Sigmoid colon (tissue), 7 donors: ENCODE measurements at places on chromosomes 11 and 22.
A peak's percentile ranks its signal among the peaks of the same experiment; 100 is the strongest.

DNA sequence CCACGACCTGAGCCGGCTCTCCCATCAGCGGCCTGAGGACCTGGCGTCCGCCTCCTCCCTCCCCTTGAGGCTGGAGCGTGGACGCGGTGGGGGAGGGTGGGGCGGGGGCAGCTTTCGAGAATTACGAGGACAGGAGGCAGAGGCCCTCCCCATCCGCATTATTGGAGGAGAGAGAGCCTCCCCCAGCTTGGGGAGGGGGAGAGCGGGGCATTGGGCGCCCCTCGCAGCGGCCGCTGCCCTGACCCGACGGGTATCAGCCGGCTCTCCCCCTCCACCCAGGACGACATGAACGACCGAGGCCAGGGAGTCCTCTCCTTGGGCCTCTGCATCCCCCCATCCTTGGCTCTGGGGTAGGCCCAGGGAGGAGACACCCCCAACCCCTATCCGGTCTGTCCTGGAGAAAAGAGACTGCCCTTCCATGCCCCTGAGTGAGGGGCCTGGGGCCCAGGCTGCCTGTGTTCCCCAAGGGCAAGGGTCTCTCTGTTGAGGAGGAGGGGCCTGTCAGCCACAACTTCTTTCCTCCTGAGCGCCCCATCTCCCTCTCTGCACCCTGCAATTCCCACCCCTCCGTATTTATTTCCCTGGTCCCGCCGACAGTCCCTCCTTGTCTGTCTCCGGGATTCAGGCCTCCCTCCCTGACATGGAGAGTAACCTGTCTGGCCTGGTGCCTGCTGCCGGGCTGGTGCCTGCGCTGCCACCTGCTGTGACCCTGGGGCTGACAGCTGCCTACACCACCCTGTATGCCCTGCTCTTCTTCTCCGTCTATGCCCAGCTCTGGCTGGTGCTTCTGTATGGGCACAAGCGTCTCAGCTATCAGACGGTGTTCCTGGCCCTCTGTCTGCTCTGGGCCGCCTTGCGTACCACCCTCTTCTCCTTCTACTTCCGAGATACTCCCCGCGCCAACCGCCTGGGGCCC, 495 bp downstream of the GPR137 start:
- no peak for DNase-seq

DNA sequence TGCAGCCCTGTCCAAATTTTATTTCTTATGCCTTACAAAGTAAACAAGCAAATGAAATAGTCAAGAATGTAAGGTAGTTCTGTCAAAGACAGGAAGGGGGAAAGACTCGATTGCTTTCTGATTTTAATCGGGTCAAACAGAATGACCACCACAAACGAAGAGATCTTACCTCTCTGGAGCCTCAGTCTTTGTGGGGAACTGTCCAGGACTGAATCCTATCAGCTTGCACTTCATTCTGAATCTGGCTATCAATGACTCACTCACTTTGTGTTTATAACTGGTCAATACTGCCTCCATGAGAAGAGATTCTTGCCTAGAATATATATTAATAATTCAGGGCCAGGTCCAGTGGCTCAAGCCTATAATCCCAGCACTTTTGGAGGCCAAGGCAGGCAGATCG, 17.2 kb downstream of the MSANTD2 start:
- DNase-seq = no peak

GRCh38 chr11:80309301-80309700, 868.5 kb upstream of the TENM4 start:
- no peak for DNase-seq

- no peak for DNase-seq
These were observed 13.9 kb upstream of the TH start for GRCh38 chr11:2185324-2186085.

DNA sequence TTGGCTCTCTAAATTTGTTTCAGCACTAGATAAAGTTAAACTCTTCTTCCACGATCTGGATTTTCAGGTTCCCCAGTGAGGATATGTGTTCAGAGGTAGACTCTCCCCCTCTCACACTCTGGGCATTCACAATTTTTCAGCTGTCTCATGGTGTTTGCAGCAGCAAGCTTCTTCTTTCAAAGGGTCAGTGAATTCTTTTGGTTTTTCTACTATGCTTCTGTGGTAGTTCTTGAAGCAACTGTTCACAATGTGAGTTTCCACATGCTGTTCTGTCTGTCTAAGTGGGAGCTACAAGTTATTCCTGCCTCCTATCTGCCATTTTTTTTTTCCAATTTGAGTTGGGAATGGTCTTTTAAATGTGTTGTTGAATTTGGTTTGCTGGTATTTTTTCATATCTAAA, 25.4 kb downstream of the CNTF start:
- DNase-seq = no peak

DNA sequence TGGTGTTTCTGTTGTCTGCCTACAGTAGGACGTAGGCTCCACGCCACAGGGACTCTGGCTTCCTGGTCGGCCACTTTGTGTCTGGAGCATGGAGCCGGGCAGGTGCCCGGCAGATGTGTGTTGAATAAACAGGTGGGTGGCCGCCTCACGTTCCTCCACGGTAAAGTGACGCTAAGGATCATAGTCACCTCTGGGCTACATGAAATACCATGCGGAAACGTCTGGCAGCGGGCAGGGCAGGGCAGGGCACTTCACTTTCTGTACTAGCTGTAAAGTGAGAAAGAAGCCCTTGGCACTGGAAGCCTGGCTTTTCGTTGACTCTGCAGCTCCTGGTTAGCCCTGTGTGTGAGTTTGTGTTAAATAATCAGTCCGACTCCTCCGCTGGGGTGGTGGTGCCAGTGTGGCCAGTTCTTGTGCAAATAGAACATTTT, 52.4 kb downstream of the MCM5 start:
- no peak for DNase-seq

DNA sequence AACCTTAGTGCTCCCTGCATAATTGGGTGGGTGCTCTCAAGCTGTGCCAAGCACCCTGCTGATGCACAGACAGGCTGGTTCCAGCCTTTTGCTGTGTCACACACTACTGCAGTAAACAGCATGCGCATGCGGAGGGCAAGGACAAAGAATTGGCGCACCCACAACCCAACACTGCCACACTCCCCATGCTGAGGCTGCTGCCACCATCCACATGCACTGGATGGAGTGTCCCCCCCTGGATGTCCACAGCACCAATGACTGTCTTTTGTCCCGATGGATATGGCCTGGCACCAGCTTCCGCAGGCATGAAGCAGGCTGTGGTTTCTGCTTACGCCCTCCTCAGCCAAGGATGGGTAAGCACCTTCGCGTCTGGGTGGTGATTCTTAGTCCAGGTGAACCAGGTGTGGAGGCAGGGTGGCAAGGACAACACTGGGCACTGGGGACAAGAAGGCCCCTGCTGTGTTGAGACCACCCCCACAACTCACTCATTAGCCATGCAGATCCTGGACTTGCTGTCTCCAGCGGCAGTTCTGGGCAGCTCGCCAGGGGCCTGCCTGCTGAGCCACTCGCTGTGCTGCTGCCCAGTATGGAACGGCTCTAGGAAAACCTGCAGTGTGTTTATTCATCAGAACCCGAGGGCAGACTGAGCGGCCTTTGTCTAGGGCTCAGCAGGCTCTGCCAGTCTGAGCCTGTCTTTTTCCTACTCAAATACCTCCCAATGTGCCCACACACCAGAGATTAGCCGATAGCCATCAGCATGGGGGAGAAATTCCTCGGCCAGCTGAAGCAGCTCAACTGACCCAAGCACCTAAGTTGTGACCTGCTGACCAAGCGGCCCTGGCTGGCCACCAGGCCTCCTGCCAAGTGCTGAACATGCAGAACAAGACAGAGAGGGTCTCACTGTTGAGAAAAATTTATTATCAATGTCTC, 8.2 kb upstream of the NAP1L4 start:
- peak; percentile 94 for DNase-seq

DNA sequence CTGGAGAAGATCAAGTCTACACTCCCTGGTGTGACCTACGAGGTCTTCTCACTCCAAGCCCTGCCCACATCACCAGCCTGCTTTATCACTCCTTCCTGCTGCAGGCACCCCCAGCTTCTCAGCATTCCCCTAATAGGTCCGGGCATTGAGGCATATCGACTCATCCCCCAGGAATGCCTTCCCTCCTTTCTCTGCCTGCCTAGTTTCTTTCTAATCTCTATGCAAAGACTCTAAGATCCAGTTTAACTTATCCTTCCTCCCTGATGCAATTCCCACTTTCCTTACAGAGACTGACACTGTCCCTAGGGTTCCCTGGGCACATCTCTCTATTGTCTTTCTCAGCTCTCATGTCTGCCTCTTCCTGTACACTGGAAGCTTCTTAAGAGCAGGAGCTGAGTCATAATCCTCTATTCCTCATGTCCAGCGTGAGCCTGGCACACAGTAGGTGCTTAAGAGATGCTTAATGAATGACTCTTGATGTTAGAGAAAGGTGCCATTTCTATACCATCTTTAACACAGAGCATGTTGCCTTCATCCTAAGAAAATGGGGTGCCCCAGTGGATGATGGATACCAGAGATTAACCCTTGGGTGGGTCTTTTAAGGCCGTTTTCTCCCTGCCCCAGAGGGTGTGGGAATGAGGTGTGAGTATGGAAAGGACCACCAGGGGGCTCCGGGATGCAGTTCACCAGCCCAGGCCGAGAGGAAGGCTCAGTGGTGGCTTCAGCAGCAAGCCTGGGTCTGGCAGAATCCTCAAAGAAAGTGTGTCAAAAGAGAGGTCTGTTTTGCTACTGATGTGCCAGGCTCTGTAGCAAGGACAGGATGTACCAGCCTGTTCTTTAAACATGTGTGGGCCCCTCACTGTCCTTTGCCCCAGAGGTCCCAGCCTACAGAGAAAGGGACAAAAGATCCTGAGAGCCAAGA, 34.7 kb downstream of the PARVA start:
- DNase-seq = peak; percentile 95

GRCh38 chr11:65972116-65972515, 10.6 kb downstream of the SART1 start:
- DNase-seq = no peak

DNA sequence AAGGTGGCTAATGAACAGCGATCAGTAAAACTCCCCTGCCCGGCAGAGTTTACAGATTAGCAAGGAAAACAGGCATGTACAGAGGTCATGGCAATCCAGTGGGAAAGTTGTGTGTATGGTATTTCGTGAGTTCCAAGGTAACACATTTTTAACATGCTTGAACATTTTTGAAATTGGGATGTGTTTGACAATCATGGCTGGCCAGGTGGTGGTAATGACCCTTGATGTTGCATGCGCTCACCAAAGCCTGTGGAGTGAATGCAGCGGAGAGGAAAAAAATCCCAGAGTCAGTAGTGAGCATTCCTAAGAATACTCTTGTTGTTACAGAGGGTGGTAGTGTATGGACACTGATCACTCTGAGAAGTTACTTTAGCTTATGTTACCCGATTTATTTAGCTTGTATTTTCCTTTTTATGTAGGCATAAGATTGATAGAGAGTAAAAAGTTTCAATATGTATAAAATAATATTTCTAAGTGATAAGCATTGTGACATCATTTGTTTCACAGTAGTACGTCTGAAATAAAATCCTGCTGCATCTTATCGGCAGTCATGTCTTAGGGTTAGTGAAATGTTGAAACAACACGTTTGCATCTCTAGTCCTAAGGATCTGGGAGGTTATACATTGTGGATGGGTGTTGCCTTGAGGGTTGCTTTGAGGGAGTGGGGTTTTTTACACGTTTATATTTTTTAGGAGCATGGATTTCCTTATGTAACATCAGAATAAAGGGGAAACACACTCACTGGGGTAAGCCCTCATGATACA, 8.7 kb downstream of the TEAD1 start:
- no peak for DNase-seq

DNA sequence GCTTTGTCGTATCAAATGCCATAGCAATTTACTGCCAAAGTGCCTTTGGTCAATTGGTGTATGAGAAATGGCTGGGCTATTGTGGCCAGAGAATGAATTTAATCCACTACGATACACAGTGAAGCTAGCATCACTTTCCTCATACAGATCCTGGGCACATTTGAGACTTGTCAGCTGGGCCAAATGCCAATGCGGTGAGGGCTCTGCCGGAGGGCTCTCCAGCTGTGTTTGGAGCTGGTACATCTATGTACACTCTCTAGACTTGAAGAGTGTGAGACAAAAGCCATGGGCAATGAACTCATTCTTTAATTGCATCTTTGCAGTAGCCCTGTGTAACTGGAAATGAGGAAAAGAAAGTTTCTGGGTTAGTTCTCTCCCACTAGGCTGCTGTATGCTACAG, 1052.9 kb downstream of the NTM start:
- no peak for DNase-seq

GRCh38 chr11:135075740-135076139, 663.7 kb upstream of the B3GAT1 start:
- DNase-seq = no peak

GRCh38 chr11:119551420-119552105, 128.6 kb upstream of the THY1 start:
- DNase-seq = no peak

GRCh38 chr11:117146521-117146920, 2.4 kb downstream of the PAFAH1B2 start:
- no peak for DNase-seq

GRCh38 chr11:93652161-93652597, 9.3 kb upstream of the CEP295 start:
- no peak for DNase-seq

DNA sequence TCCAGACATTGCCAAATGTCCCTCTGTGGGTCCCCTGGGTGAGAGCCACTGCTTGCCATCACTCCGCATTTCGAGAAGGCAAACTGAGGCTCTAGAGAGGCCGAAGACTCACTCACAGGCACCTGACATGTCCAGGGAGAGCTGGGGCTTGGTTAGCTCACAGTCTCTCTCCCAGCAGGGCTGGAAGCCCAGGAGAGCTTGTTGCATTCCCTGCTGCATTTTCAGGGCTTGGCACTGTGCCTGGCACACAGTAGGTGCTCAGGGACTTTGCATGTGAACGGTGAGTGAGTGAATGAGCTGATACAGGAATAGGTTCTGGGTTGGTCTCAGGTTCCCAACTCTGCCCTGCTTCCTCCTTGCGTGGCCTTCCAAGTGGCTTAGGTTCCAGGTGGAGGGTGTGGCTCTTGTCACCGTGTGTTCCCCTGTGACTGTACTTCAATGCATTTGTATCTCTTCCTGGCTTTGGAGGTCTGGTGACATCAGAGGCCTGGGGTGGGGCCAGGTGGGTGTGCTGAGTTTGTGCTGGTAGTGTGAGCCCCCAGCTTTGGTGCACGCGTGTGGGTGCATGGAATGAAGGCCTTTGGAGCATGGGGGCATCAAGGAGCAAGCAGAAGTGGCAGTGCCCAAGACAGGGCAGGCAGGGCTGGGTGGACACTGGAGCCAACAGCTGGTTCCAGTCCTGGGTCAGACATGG, 18.4 kb upstream of the SMIM38 start:
- no peak for DNase-seq

GRCh38 chr11:67079065-67079705, 22.5 kb downstream of the RHOD start:
- no peak for DNase-seq

- no peak for DNase-seq
These were observed 3.2 kb downstream of the TAF6L start for GRCh38 chr11:62774407-62774806.

GRCh38 chr11:13108416-13108815, 99.3 kb downstream of the RASSF10 start:
- DNase-seq = no peak
